ENCODE measurements at places on chromosomes 5 and 9. TPM values are rescaled to one million over a fixed set of nuclear protein-coding genes. Genes with fewer than 3 reads are reported as not detected.

Gene PCDHA12
- polyA plus RNA-seq, result not detected

Gene CARTPT
- not detected for polyA plus RNA-seq

Gene TBCA
- 41.7 TPM for polyA plus RNA-seq

Gene DMRT2
- not detected for polyA plus RNA-seq

Gene ZNF300
- polyA plus RNA-seq, result 2.6 TPM

Gene GADD45G
- not detected for polyA plus RNA-seq

Gene NDUFA8
- 76.6 TPM for polyA plus RNA-seq

Gene NIM1K
- 1.3 TPM for polyA plus RNA-seq

Gene HTR4
- polyA plus RNA-seq, result not detected

Gene YTHDC2
- polyA plus RNA-seq, result 6.9 TPM

Gene HRCT1
- 0.47 TPM for polyA plus RNA-seq

Gene CCDC180
- 0.55 TPM for polyA plus RNA-seq

Gene SMIM23
- polyA plus RNA-seq, result not detected

Gene PTGES
- 16.4 TPM for polyA plus RNA-seq

Gene ISL1
- polyA plus RNA-seq, result 1.2 TPM

Gene C5orf58
- polyA plus RNA-seq, result not detected

Gene FAM169A
- 0.48 TPM for polyA plus RNA-seq

Gene ECSCR
- polyA plus RNA-seq, result 0.38 TPM

Gene DNAI1
- not detected for polyA plus RNA-seq

Gene ANKRD31
- 0.07 TPM for polyA plus RNA-seq

Gene PLCXD3
- polyA plus RNA-seq, result 0.06 TPM

Gene LCNL1
- polyA plus RNA-seq, result 0.01 TPM

Gene TSC1
- polyA plus RNA-seq, result 45.2 TPM

Gene SPEF2
- 5.8 TPM for polyA plus RNA-seq

Gene SPATA31A3
- not detected for polyA plus RNA-seq

Gene C5orf15
- polyA plus RNA-seq, result 48.1 TPM

Gene IGFBPL1
- 0.69 TPM for polyA plus RNA-seq

Gene SEMA5A
- 56.4 TPM for polyA plus RNA-seq
